T-helper 1 cell (primary cell): ENCODE measurements at places on chromosomes 5 and 9.

- DNase-seq: no peak
Observed at GRCh38 chr5:95520206-95520605, 34.6 kb downstream of the SKIC3 start.

DNA sequence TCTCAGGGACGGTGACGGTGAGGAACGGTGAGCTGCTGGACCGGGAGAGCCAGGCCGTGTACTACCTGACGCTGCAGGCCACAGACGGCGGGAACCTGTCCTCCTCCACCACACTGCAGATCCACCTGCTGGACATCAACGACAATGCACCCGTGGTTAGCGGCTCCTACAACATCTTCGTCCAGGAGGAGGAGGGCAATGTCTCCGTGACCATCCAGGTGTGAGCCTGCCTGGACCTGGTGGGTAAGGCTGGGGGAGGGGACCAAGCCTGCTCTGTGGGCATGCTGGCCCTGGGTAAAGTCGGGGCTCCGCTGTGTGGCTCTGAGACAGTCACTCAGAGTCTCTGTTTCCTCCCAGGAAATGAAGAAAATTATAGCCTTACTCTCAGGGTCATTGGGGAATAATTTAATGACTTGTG, 29.3 kb downstream of the CDHR2 start:
- DNase-seq: no peak

DNA sequence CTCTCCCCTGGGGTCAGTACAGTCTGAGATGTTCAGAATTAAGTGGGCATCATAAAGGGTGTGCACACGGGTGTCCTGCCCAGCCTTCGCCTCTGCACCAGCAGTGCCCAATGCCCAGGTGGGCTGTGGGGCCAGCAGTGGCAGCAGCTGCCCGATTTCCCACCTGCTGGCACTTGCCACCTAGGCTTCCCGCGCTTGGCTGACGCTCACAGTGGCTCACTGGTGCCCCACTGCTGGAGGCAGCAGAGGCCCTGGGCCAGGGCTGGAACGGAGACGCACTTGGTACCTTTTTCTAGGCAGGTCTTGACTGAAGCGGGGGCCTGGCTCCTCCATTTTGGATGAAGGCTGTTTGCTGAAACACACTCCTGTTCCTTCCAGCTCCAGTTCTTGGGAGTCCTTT, 17.0 kb downstream of the MRNIP start:
- no peak for DNase-seq

GRCh38 chr5:21125238-21125983, 1137.4 kb upstream of the CDH18 start:
- DNase-seq: no peak

DNA sequence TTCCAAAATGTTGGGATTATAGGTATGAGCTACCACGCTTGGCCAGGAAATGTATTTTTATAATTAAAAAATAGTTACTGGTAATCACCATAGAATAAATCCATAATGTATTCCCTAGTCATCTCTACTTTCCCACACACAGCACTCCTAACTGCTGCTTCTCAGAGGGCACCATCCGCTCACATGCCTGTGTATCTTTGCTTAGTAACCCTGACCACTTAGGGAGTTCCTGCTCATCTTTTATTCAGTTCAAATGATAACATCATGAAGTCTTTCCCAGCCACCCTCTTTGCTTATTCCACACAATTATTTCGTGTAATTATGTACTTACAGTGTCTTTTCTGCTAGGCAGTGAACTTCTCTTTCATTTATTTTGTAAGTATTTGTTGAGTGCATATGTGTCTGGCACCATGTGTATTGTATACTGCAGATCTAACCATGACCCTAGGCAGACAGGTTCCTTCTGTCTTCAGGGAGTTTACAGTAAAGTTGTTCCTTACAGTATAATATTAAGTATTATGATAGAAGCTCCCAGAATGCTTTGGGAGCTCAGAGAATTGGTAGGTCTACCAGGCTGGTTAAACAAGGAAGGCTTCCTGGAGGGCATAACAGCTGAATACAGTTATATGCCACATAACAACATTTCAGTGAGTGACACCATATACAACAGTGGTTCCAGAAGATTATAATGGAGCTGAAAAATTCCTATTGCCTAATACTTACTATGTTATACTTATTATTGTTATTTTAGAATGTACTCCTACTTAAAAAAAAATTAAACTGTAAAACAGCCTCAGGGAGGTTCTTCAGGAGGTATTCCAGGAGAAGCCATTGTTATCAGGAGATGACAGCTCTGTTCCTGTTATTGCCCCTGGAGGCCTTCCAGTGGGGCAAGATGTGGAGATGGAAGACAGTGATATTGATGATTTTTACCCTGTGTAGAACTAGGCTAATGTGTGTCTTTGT, 39.2 kb downstream of the DCAF10 start:
- no peak for DNase-seq

- no peak for DNase-seq
Observed at GRCh38 chr9:126009047-126009446, 261.9 kb downstream of the PBX3 start.
